Kidney glomerular epithelial cell (primary cell): ENCODE measurements at places on chromosomes 1 and 21.

DNA sequence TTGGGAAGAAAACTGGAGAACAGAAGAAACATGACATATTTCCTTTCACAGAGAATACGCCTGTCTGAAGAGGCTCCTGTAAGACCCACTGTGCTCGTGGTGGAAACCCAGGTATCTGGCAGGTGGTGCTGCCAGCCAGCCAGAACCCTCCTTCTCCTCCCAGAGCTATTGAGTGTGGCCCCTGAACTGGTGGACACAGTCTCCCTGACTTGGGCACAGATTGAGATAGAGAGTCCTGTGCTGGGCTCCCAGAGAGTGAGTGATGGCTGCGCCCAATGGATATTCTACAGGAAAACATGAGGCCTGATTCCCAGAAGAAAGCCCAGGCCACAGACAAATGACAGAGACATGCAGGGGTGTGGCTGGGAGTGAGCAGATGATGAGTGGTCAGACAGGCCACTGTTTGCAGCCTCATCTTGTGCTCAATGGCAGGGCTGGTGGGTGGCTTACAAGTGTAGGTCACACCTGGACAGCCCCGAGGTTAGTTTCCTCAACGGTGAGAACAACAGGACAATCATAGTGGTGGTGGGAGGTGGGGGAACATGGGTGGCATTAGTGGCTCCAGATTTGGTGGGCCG is 127.9 kb downstream of the PTPRU start:
- no peak for DNase-seq

DNA sequence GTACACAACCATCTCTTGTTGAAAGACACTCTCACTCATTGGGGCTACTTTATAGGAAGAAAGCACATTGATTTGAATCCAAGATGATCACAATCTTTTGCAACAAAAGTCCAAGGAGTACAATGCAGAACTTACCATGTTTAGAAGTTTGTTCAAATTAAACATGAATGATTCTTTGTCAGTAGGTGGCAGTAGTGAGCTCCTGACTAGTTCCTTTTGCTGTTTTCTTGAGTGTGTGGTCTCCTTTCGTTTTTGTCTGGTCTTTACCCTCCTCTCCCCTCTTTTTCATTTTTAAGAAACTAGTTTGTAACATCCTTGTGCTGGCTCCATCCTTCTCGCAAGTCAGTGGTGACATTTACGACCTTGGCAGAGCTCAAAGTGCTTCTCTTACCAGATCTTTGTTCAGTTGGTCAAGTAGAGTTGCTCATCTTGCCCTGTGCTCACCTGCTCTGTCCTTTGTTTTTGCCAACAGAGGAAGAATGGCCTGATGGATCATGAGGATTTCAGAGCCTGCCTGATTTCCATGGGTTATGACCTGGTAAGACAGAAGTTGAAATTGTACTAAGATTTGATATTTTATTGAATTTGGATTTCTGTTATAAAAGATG is 35.7 kb upstream of the MTR start:
- DNase-seq, result peak; percentile 57

- no peak for DNase-seq
Observed at GRCh38 chr1:86498281-86498680, 29.6 kb downstream of the CLCA1 start.

DNA sequence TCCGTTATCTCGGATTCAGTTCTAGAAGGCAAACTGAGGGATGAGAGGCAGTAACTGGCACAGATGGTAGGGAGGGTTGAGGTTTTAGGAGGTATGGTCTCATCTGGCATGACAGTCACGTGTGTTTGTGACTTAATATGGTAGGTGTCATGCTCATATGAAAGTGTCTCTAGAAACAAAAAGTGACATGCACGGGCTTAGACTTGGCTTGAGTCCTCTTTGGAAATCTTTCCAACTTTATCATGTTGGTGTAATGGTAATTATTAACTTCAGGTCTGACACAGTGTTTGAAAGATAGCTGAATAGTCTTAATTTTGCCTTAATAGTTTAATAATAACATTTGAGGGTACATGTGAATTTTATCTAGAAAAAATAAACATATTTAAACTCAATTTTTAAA is 218.1 kb downstream of the FMN2 start:
- peak; percentile 51 for DNase-seq

- no peak for DNase-seq
Observed at GRCh38 chr1:157849229-157849875, 7.7 kb upstream of the CD5L start.

GRCh38 chr1:40877698-40878097 is 15.5 kb upstream of the CITED4 start:
- DNase-seq, result peak; percentile 92

DNA sequence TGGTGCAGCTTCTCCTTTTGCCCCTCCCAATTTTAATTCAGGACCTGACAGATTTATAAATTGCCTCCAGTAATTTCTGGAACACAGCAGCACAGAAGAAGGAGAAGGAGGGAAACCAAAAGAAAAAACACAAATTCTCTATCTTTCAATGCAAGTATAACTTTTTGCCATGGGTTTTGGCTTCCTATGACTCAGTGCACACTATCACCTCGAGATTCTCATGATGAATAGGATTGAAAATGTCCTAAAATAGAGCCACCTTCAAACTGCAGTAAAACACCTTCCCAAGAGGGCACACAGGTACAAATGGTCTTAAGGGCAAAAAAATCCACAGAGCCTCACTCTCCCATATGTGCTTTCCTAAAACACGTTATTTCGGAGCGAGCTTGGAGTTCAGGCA is 113.6 kb downstream of the HLCS start:
- no peak for DNase-seq
